ENCODE measurements at places on chromosomes 5 and 9.

GRCh38 chr5:148454576-148454975 is 70.8 kb downstream of the FBXO38 start:
- DNase-seq, result no peak

DNA sequence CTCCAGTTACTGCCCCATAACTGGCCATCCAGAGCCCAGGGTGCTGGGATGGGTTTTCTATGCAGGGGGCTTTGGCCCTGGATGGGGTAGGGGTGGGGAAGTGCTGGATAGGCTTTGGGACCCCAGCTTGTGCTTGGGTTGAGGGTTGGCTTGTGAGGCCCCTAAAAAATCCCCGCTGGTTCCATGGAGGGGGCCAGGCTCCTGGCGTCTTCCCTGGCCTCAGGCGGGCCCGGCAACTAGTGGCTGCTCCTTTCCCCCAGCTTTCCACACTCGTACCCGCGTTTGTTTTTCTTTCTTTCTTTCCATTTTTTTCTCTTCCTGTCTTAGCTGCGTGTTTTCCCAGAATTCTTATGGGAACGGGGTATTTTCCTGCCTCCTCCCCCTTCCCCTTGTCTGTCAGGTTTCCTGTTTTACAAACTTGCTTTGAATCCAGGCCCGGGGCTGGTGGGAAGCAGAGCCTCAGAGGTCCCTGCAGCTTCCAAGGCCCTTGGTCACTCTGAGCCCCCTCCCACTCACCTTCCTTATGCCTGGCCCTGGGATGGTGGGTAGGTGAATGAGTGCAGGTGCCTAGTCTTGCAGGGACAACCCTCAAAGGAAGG is 40.2 kb downstream of the RGS3 start:
- no peak for DNase-seq

DNA sequence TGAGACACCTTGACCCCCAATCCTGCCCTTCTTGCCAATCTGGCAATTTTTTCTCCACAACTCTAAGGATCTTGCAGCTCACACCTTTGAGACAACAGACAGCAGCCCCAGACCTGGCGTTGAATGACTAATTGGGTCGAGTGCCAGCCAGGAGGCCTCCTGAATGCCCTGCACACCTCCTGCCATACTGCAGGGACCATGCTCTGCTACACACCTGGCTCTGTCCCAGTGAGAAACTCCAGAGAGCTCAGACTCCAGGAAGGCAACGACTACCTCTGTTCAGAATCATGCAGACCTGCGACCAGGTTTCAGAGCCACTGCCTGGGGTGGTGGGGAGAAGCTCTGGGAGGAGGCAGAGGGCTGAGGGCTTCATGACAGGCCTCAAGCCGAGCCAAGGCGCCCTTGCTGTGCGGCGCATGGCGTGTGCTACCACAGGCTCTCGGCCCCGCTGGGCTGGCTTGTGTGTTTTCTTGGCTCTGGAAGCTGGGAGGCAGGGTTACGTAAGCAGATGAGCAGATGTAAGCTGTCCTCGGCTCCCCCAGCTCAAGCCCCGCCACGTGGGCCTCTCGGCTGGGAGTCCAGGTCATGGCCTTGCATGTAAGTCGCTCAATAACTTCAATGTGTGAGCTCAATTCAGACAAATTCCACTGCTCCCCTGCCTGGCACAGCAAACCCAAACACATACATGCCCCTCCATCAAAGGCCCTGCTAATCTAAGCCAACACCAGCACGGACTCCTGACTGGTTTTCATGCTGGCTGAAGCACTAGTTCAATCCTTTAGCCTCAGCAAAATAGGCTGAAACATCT is 27.5 kb downstream of the B4GALT1 start:
- no peak for DNase-seq

DNA sequence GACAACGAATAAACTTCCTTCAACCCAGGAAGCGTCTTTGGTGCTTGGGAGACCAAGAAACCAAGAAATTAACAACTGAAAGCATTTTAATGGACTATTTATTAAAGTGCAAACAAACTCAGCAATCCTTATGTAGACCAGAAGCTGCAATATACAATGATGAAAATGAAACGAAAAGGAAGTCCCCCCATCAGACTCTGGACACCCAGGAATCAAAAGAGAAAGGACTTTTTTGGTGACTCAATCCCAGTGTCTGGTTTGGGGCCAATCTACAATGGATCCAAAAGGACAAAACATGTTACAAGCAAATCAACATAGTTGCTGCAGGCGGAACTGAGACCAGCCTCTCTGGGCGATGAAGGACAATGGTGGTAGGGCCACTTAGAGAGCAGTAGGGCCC is 39.5 kb downstream of the C9orf152 start:
- DNase-seq, result no peak

- DNase-seq, result no peak
Measured at GRCh38 chr5:148739023-148739422, 84.7 kb upstream of the HTR4 start.

DNA sequence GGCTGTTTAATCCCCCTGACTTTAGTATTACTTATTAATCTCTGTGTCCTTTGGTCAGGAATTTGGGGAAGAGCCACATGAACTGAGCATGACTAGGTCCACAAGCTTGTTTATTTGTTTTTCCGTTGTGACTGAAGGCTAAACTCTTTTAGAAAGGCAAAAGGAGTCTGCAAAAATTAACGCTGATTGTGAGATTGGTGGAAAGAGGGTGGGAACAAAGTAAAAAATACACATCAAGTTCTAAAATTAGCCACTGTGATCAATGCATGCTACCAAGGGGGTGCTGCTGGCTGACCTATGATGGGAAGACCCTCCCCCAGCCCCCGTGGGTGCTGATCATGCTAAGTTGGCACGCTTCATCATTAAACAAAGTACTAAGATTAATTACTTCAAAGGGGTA is 356.8 kb downstream of the ADGRV1 start:
- no peak for DNase-seq

GRCh38 chr5:137688210-137688840 is 47.6 kb downstream of the KLHL3 start:
- no peak for DNase-seq

GRCh38 chr5:64206653-64207052 is 41.0 kb downstream of the RNF180 start:
- DNase-seq, result no peak

- DNase-seq, result no peak
Measured at GRCh38 chr5:120306303-120306702, 157.8 kb upstream of the PRR16 start.

DNA sequence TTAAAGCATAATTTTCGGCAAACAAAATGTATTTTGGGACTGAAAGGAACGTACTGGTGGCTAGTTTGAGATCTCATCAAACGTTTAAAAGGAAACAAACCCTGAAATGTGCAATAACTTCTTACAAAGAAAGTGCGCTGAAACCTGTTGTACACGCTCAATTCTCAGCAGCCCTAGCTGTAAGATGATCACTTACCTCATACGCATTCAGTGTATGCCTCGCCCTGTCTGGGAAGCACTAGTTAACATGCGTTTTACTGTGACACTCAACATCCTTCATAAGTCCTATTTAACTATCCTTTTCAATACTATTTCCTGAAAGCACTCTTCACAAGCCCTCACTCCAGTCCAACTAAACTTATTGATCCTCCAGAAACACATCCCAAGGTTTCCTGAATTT is 485.0 kb upstream of the EDIL3 start:
- DNase-seq, result no peak

Measured in NCI-H226 (cell line).